ENCODE measurements at places on chromosomes 11 and 22.

- DNase-seq: no peak
Observed at GRCh38 chr11:27882066-27882697, 181.9 kb upstream of the BDNF start.

GRCh38 chr11:16780698-16781550 is 42.5 kb downstream of the C11orf58 start:
- no peak for DNase-seq

DNA sequence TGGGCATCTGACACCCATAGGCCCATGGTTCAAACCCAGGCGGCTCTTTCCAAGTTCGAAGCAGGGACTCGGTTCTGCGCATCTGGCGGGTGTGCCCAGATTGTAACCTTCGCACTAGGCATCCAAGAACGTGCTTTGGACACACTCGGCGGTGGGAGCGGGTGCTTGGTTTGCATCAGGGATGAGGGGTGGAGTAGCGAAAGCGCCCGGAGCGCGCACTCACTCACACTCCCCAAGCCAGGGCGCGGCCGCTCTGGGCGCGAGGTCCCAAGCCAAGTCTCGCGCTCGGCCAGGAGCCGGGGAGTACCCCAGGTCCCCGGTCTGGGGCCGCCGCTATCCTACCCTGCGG is 243 bp upstream of the SYT9 start:
- no peak for DNase-seq

DNA sequence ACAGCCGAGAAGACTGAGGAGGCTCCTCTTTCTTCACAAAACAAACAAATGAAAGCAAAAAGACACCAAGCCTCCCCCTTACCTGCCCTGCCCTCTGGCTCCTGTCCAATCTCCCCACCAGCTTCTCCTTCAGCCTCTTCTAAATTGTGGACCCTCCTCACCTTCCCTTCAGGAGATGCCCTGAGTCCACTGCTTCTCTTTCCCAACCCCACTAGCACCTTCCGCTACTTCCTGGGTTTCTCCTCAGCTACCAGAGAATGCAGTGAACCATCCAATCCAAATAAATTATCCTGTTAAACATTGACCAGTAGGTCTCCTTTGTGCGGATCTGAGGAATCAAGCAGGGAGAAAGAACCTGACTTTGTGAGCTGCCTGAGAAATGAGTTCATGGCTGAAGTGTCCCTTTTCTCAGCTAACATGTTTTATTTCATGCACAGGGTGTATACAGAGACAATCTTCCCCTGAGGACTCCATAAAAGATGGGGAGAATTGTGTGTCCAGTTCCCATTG is 63.2 kb upstream of the VPREB1 start:
- no peak for DNase-seq

DNA sequence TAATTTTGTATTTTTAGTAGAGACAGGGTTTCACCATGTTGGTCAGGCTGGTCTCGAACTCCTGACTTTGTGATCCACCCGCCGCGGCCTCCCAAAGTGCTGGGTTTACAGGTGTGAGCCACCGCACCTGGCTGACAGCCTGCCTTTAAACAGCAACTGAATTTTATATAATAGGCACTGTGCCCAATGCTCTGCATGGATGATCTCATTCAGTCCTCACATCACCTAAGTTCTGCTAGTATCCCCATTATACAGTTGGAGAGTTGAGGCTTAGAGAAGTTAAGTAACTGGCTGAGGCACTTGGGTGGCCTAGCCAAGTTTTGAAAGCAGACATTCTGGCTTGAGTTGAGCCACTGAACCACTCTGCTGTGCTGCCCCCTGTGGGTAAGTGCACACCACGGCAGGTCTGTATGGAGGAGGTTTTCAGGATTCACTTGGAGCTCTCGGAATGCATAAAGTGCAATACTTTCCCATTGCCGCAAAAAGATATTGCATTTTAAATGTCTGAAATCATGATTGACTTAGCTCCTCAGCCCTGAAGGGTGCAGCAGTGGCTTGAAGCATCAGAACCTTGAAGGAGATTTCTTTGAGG is 112.4 kb downstream of the LDLRAD3 start:
- DNase-seq: no peak

DNA sequence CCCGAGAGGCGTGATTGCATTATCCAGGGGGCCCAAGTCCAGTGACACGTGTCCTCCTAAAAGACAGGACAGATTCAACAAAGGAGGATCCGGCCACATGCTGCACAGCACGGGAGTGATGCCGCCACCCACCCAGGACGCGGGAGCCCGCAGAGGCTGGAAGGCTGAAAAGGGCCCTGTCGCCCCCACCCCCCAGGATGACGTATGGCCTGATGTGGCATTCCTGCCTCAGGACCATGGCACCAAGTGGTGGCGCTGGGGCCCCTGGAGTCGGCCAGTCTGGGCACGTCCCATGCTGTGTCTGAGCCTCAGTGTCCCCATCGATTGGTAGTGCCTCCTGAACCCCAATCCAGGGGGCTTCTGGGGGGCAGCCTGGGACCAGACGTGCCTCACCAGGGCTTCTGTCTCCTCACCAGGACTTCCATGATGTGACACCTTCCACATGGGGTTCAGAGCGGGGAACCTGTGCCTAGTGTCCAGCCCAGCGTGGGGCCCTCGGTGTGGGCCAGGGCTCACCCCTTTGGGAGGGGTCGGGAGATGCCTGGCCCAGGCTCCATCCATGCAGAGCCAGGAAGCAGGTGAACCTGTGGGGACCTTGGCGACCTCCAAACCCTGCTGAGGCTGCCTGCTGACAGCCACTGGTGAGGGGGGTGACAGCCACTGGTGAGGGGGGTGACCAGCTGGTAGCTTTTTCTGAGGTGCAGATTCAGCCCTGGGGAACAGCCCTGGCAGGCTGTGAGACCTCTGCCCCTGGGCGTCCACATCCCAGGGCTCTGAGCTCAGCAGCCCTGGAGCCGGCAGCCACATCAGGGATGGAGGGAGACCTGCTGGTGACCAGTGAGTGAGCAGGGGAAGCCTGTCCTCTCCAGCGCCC is 75.3 kb downstream of the KCNQ1 start:
- no peak for DNase-seq

DNA sequence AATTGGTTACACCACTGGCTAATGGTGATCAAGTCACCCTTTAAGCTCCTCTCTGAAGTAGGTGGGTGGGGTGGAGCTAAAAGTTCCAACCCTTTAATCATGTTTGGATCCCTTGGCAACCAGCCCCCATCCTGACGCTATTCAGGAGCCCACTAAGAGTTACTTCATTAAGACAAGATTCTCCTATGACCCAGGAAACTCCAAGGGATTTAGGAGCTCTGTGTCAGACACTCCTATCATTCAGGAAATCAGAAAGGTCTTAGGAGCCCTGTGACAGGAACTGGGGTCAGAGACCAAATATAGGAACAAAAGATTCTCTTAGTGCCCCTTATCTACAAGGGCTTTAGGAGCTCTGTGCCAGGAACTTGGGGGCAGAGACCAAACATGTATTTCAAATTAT is 141.3 kb downstream of the ATG16L2 start:
- no peak for DNase-seq

DNA sequence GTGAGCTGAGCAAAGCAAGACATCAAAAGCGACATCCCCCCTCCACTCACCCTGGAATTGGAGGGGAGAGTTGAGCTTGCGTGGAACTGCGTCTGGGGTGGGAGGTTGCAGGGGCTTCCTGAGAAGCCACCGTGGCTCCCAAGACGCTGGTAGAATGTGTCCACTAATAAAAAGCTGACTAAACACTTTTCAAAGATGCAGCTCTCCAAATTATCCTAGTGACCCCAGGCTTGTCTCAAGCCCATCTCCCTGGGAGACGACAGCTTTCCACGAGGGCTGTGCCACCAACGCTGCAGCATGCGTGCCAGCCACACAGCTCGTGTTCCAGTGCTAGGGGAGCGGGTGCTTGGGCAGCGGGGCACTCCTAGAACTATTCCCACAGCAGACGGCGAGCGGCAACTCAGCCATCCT is 6.3 kb upstream of the GAL start:
- DNase-seq: no peak

DNA sequence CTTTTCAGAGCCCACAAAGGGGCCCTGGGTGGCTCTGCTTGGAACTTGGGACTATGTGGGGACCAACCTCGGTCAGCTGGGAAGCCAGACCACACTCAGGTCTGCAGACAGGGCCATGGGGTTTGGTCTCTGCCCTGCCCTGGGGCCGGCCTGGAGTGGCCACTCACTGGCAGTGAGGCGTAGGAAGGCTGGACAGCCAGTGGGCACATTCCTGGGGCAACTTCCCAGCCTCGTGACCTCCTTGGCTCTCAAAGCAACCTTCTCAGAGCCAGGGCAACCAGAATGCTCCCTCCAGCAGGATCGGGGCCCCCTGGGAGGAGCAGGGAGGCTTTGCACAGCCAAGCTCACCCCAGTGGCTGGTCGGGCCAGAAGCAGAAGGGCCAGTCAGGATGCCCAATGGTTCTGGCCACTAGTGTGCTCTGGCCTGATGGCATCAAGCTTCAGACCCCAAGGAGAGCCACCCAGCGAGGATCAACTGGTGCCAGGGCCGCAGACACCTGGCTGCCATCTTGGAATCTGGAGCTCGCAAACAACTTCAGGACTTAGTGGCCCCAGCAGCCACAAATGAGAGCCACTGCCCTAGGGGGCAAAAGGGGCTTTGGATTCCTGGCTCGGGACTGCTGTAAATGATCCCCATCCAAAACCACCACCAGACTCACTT is 87.1 kb downstream of the MYEOV start:
- DNase-seq: no peak

DNA sequence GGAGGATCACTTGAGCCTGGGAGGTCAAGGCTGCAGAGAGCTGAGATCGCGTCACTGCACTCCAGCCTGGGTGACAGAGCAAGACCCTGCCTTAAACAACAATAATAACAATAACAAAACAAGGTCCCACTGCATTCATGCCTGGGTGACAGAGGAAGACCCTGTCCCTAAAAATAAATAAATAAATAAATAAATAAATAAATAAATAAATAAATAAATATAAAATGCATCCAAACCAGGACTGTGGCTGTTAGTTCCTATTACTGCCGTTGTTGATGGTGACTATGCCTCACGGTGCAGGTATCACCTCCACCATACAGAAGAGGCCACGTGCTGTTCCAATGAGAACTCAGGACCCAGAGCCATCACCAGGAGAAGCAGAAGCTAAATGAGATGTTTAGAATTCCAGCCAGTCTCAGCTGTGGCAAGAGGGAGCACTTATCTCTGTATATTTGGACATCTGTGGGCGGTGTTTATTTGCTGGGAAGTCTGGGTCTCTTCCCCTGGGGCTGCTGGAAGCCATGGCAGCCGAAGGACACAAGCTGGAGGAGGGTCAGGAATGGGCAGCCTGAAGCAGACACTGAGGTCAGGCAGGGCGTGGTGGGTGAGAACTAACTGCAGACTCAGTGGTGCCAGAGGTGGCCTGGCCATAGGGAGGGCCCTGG is 21.6 kb downstream of the C11orf86 start:
- no peak for DNase-seq

- DNase-seq: no peak
Observed at GRCh38 chr11:118209033-118209432, 15.8 kb downstream of the JAML start.

- DNase-seq: no peak
Observed at GRCh38 chr11:61787928-61788491, 4.4 kb downstream of the TMEM258 start.

DNA sequence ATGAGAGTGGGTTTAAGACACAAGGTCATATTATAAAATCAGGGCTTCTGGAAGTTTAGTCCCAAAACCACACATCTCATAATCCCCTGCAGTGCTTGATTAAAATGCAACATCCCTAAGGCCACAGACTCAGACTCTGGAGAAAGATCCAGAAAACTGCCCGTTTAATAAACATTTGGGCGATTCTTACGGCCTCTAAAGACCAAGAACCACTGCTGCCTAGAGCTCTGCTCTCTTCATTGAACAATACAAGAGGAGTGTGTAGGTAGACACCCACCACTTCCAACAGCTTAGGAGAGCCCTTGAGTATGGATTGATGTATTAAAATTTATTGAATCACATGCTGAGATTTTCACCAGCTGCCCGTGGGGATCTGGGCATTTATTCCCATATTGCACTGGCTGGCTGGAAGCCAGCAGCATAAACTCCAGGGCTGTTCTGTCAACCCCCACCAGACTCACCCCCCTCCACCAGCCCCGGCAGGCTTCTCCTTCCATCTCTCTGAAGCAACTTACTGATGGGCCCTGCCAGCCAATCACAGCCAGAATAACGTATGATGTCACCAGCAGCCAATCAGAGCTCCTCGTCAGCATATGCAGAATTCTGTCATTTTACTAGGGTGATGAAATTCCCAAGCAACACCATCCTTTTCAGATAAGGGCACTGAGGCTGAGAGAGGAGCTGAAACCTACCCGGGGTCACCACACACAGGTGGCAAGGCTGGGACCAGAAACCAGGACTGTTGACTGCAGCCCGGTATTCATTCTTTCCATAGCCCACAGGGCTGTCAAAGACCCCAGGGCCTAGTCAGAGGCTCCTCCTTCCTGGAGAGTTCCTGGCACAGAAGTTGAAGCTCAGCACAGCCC is 749 bp upstream of the BEST1 start:
- DNase-seq: peak; percentile 82

DNA sequence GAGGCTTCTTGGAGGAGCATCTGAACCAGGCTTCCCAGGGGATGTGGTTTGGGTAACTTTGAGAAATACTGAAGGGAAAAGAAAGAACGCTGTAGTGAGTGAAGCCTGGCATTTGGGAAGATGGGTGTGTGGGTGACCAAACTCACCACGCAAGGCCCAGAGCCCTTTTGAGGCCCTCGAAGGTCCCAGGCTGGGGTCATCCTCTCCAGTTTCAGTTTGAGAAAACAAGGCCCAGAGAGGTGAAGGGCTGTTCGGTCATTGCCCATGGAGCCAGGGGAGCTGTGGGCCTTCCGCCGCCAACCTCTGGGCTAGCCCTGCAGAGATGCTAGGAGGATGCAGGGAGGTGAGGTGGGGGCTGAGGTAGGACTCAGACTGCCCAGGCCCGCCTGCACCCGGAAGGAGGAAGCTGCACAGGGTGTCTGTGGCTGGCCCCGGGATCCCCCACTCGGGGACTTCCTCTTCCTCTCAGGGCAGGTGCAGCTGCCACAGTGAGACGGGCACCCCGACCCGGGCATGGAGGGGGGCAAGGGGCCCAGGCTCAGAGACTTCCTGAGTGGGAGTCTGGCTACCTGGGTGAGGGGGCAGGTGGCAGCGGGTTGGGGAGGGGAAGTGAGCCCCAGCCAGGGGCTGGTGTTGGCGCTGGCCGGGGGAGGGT is at the start of gene CCDC88B:
Gene CCDC88B (plus strand): TSS at position 451 of the 655 bp plus-strand sequence. CDS start 63 bp downstream, at position 514.
- no peak for DNase-seq

- no peak for DNase-seq
Observed at GRCh38 chr11:116576526-116576925, 196.3 kb downstream of the BUD13 start.

DNA sequence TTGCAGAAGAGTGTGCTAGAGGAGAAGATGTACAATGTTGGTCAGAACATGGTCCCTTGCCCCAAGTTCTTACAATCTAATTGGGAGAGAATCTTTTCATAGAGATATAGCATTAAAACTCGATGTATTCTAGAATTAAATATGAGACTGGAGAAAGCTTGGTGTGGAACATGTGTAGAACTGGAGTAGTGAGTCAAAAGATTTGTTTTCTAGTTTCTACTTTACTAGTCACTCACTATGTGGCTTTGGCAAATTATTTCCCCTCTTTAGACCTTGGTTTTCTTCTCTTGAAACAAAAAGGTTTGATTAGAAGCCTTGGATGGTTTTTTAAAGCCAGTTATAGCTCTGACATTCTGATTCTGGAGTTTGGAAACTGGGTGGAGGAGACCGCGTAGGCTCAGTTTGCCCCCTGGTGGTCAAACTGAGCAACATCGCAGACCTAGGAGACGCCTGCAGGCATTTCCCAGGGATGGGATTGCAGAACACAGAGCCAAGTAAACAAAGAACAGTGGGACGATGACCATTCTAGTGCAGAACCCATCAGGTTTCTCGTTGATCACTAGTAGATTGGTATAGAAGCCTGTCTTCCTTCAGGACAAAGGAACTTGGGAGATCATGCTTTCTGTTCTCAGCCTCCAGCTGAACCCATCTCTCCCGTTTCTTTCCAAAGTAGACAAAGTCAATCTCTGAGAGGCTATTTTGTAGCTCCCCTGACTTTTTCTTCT is 8.5 kb upstream of the CHRDL2 start:
- DNase-seq: no peak
